AG20443 (cell line): ENCODE measurements at places on chromosomes 6 and 20.

DNA sequence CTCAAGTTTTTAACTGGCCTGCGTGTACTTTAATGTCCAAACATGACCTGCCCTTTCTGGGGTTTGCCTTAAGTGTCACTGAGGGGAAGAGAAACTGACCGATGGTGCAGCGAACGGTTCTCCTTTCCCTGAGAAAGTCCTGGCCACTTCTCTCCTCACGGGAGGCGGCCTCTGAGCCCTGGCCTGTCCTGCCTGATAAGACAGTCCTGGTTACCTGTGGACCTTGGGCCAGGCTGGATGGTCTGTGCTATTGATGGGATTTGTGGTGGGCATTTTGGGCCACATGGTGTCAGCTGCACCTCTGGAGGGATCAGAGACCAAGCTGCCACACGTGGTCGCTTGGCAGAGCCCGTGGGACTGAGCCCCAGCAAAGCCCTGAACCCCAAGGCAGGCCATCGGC lies 11.6 kb upstream of the NTSR1 start:
- DNase-seq, result no peak

- peak; percentile 58 for DNase-seq
These were observed 525 bp downstream of the MACROD2 start for GRCh38 chr20:13995841-13996240.

GRCh38 chr6:75855052-75855451 lies 106.0 kb downstream of the MYO6 start:
- DNase-seq, result peak; percentile 48

DNA sequence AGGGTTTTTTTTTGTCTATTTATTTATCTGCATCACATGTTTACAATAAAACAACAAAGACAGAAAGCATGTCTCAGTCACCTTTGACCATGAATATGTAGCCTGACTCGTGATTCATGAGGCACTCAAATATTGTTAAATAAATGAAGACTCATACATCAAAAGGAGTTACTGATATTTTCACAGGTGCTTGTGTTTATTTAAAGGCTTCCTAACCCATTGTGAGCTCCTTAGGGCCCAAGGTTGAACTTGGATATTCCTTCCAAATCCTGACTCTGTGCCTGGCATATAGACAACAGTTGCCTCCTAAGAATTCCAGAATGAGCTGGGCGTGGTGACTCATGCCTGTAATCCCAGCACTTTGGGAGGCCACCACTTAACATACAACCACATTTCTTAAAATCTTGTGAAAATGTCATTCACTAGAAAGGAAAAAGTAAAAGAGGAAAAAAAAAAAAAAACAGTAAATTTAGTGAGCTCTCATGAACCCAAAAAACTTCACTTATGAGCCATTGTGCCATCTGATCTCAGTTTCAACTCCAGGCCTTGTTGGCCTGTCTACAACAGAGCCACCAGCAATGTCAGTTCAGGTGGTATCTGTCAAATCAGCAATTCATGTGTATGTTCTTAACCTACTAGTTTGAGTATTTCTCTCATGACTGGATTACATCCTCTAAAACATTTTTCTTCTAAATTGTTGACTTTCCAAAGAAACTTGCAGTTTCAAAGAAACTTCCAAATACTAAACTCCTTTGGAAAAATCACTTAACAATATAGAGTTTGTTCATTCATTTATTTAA lies 162.7 kb upstream of the MARCKS start:
- DNase-seq, result peak; percentile 17
